ENCODE measurements at places on chromosomes 6 and 20. TPM values are rescaled to one million over a fixed set of nuclear protein-coding genes. Genes with fewer than 3 reads are reported as not detected.

Gene FAM50B
- 13.0 TPM for total RNA-seq

Gene MAFB
- 57.0 TPM for total RNA-seq

Gene NMBR
- not detected for total RNA-seq

Gene SLC22A23
- total RNA-seq: 6.2 TPM

Gene SIRPB1
- not detected for total RNA-seq

Gene NANP
- total RNA-seq: 15.9 TPM

Gene OR2H1
- not detected for total RNA-seq

Gene RFX6
- total RNA-seq: not detected

Gene SPATA2
- 9.2 TPM for total RNA-seq

Gene GATA5
- not detected for total RNA-seq

Gene REV3L
- 25.3 TPM for total RNA-seq

Gene MYO6
- 2.8 TPM for total RNA-seq

Gene NRN1
- 46.1 TPM for total RNA-seq

Gene RAD21L1
- total RNA-seq: not detected

Gene TRAPPC3L
- total RNA-seq: not detected

Gene PNLDC1
- not detected for total RNA-seq

Gene BMP5
- total RNA-seq: 0.49 TPM

Gene VEGFA
- total RNA-seq: 144 TPM

Gene BPIFB4
- total RNA-seq: not detected

Gene FUT9
- 5.1 TPM for total RNA-seq

Measured in A673 (cell line).